ENCODE measurements at places on chromosomes 1 and 21.

DNA sequence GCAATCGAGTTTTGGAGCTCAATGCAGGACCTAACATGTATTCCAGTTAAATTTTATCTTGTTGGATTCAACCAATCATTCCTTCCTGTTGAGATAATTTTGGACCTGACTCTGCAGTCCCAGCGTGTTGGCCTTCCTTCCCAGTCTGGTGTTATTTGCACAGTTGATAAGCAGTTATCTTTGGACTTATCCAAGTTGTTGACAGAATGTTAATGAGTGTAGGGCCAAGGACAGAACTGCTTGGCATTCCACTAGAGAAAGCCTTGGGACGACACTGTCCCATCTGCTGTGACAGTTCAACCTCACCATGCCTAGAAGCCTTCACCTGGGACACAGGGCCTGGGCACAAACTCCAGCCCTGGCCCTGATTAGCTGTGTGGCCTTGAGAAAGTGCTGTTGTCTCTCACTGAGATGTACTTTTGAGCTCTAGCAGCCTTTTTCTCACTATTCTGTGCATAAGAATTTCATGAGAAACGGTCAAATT, 104.1 kb upstream of the SLC25A33 start:
- DNase-seq, result no peak

DNA sequence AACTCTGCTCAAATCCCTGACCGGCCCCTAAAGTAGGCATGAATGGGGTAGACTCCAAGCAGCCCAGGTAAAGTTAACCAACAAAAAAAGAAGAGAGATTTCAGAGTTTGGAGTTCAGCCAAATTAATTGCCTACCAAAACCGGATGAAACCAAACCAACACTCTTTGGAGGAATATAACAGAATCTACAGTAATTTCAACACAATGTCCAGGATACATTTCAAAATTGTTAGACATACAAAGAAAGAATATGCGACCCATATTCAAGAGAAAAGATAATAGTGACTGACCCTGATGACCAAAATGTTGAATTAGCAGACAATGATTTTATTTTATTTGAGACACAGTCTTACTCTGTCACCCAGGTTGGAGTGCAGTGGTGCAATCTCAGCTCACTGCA, 12.6 kb downstream of the IL22RA1 start:
- no peak for DNase-seq

- DNase-seq, result no peak
These were observed 716.2 kb upstream of the ZP4 start for GRCh38 chr1:238606896-238607295.

- no peak for DNase-seq
These were observed 62.7 kb upstream of the LPGAT1 start for GRCh38 chr1:211893260-211893659.

DNA sequence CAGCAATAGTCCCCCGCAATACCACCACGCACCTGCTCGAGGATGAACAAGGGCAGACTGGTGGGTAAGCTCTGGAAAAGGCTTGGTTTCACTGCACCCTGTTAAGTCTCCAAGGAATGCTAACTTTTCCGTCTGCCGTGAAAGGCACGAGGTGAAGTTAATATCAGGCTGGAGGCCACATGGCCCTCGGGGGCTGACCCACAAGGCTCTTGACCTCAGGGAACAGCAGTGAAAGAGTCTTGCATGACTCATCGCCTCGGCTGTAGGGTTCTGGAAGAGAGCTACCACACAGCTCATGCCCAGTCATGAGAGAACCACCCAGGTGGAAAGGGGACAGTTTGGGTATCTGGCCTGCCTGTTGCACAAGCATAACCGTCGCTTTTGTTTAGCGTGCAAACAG, 24.7 kb downstream of the SCCPDH start:
- DNase-seq, result no peak

DNA sequence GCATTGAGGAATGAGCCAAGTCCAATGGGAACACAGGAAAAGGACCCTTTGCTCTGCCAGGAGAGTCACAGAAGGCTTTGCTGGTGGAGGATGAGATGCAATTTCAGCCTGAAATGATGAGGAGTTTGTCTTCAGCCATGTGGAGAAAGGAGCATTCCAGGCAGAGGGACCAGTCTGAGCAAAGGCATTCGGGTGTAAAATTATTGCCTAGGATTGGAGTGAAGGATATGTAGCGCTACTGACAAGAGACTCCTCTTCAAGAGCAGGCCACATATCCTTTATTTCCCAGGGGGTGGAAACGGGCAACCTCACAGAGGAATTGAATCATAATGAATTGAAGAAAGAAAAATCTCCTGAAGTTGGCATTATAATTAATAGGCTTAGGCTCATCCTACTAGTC, 1.1 kb upstream of the CSF1 start:
- no peak for DNase-seq

Data from heart right ventricle (tissue), 16 donors.